ENCODE measurements at places on chromosomes 7 and 10.

DNA sequence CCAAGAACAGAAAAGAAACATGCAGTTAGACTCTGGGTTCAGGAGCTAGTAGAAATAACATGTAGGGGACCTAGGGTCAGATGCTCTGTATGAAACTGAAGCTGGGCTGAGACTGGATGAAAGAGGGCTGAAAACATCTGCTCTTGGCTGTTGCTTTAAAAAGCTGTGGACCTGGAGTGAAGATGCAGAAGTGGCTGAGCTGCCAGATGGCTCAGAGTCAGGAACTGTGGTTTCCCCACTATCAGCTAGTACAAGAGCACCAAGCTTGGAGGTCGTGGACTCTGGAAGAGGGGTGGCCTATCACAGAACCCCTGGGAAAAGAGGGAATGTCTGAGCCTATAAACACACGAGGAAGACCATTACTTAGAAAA lies 5.9 kb downstream of the ADK start:
- DNase-seq = no peak

DNA sequence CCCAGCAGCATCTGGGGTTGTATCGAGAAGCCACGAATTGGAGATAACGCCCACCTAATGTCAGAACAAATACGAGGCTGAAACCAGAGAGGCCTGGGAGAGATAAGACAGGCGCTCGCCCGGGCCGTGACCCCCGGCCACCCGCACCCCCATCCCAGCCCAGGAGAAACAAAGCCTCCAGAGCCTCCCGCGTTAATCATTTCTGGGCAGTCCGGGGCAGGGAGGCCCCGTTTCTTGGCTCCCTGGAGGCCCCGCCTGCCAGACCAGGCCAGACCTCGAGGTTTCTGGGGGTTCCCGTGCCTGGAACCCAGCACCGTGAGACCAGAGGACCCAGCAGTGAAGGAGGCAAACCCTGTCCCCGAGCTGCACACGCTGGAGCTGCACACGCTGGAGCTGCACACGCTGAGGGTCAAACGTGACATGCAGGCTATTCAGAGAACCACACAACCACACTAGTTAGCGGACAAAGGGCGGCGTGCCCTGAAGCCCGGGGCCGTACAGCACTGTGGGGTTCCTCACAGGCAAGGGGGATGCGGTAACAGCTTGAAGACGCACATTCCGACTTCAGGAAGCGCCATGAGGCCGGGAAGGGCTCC lies 53.4 kb downstream of the FOXL3 start:
- no peak for DNase-seq

DNA sequence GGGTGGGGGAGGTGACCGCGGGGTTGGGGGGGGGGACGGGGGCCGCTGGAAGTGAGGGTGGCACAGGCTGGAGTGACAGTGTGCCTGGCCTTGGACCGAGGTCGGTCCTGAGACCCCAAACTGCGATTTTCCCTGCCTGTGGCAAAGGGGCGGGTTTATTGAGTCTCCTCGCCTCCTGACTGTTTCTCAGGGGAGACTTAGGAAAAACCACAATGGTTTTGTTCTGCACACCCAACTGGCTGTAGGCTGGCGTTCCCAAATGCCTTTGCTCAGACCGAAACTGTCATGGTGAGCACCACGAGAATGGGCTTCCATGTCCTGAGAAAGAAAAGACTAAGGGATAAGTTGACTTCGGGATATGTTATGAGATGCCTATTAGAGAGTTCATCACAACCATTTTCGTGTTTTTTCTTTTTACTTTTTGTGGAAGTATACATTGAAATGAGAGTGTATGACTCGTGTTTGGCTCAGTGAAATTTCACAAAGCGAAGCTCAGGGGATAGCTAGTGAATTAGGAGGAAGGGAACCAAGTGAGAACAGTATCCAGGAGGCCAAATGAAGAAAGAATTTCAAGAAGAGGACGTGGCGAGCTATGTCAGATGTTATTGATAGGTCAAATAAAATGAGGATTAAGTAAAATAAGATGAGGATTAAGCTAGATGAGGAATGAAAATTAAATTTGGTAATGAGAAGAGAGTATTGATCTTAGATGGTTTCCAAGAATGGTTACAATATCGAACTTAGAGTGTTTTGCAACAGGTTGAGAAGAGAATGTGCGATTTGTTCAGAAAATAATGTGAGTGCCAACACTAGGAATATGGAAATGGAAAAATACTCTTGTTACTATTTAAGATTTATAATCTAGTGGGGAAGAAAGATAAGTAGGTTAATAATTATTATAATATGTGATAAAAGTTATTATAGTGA lies 918 bp downstream of the NET1 start:
- no peak for DNase-seq

- DNase-seq = no peak
These were observed 285.8 kb upstream of the COBL start for GRCh38 chr7:51602376-51602775.

- DNase-seq = peak; percentile 82
These were observed 48.5 kb downstream of the SMKR1 start for GRCh38 chr7:129550693-129551360.

DNA sequence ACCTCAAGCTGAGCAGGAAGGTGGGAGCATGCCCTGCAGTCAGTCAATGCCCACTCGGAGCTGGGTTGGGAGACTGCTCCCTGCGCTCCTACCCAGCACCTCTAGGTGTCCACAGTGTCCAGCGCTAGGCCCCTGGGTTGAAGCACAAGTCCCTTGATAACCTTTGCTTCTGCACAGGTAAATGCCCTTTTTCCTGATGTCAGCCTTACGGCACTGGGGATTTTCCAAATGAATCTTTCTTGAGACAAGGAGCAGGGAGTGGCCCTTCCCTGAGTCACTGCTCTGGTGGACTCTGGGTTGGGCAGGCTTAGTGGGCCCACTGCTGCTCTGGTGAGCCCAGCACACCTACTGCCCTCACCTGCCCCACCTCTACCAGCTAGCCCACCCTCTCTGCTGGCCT lies 61.9 kb upstream of the OPN4 start:
- no peak for DNase-seq

DNA sequence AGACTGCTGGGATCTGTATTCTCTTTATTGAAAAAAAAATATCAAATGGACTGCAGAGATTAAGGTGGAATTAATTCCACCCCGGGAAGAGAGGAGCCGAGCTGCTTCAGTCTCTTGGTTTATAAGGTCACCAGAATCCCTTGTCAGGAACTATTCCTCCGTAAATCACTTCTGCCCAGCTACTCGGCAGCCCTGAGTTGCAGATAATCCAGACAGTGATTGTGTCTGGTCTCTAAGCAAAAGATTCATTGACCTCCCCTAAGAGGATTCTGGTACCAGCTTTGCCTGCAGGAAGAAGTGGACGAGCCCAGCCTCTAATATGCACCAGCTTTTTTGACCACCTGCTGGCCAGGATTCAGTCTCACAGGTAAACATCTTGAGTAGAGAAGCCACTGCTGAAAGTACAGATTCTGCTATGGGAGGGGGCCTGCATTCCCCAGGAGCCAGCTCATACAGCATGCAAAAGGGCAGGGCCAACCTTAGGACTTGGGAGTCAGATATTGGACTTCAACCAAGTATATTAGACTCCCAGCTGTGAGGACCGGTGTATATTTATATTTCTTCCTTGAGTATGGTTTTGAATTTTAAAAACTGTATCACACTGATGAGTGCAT lies 27.1 kb upstream of the PLXNA4 start:
- no peak for DNase-seq

GRCh38 chr7:107746006-107746405 lies 2.1 kb downstream of the CBLL1 start:
- no peak for DNase-seq

DNA sequence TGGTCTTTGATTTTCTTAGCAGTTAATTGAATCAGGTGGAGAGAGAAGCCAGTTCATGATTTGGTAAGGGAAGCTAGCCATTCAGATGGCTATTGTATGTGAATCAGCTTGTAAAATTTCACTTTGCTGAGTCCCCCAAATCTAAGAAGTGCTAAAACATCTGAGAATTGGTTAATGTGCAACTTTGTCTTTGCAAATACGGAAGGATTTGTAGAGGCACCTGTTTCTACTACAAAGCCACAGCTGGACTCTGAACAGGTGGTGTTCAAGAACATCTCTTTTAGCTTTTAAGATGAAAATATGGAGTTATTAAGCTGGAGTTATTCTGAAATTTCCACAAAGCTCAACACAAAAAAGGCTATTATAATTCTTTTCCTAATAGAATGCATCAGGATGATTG lies 132.6 kb downstream of the VPS50 start:
- no peak for DNase-seq

DNA sequence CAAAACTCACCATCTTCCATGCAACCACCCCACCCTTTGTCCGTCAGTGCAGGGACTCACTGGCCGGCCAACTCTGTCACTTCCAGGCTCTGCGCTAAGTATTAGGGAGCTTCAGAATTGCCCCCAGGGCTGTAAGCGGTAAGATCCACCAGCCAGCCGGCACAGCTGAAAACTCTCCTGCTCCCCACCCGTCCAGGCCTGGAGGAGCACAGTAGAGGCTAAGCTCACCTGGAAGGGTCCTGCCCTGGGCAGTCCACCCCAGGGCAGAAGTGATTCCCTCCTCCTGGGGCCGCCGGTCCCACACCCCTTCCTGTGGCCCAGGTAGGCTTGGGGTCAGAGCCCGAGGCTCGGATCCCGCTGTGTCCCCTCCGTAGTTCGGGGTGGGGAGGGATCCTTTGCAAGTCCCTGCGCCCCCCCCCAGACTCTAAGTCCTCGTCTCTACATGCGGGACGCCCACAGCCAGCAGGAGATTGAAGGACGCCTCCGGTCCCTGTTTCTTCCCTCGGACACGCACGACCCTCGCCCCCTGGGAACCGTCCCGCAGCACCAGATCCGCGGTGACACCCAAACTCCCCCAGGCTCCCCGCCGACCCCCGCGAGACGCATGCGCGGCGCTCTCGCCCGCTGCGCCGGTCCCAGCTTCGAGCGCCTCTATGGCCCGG lies 138.9 kb downstream of the ARHGAP22 start:
- no peak for DNase-seq

GRCh38 chr7:107641676-107642075 lies 19.0 kb upstream of the SLC26A4 start:
- DNase-seq = no peak

DNA sequence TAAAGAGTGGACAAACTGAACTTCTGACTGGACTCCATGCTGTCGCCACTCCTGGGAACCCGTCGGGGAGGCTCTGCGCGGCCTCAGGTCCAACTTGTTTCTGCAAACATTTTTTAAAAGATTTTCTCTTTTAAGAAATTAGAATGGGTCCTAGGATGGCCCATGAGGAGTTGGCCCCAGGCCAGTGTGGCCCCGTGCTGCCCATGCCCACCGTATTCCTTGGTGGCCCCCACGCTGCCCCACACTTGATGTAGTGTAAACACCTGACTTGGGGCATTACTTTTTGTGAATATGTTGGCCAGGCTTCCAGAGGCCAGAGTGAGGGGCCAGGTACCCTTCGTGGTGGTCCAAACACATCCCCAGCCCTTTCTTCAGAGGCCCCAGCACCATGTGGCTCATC lies 19.3 kb downstream of the ZNF316 start:
- DNase-seq = no peak

GRCh38 chr10:7417807-7418206 lies 7.0 kb upstream of the SFMBT2 start:
- no peak for DNase-seq

GRCh38 chr7:91405092-91405788 lies 141.0 kb downstream of the FZD1 start:
- no peak for DNase-seq

GRCh38 chr10:37549054-37549453 lies 308.4 kb downstream of the ZNF248 start:
- DNase-seq = no peak

All from fibroblast of the conjunctiva (primary cell).